ENCODE measurements at places on chromosomes 1 and 21. TPM values are rescaled to one million over a fixed set of nuclear protein-coding genes. Genes with fewer than 3 reads are reported as not detected.

E2F2 gene
- total RNA-seq = 2.2 TPM

ZNF692 gene
- total RNA-seq = 10.6 TPM

SLFNL1 gene
- under 0.01 TPM for total RNA-seq

TNFRSF18 gene
- total RNA-seq = not detected

NPPA gene
- not detected for total RNA-seq

CDC20 gene
- total RNA-seq = 51.8 TPM
